ENCODE measurements at places on chromosomes 16 and 17.

GRCh38 chr17:75902406-75902805 lies 2.3 kb downstream of the MRPL38 start:
- no peak for DNase-seq

- DNase-seq = no peak
These were observed 138.5 kb upstream of the PIRT start for GRCh38 chr17:10976401-10976800.

DNA sequence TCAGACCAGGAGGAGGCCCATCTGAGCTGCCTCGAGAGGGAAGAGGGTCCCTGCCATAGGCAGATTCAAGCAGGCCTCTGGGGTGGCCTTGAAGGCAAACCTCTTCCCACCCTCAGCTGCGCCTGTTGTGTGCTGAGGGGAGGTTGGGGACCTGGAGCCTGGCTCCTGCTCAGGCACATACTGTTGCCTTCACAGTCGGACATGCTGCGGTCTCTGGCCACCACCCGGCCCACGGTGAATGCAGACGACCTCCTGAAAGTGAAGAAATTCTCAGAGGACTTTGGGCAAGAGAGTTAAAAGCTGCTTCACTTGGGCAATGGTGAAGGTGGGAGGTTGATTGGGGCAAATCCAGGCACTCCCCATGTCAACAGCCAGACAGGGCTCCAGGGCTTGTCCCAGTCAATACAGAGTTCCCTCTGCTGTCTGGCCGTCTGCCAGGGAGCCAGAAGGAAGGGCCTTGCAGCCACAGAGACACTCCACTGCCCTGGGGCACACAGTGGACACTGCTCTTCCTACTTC lies 6.3 kb downstream of the PDF start:
- DNase-seq = no peak

DNA sequence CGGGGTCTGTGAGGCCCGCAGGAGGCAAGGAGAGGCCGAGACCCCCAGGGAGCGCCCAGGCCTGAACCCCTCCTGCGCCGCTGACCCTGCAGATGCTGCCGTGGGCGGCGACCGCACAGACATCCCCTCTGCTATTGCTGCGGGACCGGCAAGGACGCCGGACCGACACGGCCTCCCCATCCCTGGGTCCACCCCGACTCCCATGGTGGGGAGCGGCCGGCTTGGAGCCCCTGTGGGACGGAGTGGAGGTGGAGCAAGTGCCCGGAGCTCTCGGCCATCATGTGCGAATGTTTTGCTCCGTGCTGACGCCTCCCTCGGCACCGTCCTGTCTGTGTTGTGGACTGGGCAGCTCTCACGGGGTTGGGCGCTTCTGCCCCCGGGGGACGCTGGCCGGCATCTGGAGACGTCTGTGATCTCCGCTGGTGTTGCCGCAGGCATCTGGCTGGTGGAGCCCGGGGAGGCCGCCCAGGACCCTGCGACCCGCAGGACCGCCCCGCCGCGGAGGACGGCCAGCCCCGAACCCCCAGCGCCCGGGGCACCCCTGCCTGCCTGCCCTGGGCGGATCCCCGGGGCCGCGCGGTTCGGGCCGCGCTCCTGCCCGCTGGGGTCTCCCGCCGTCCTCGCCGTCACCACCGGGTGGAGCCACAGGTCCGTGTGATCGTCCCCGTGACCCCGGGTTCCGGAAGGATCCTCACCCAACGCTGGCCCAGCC lies 12.8 kb upstream of the GNG13 start:
- no peak for DNase-seq

- DNase-seq = no peak
These were observed 9.8 kb downstream of the GABARAPL2 start for GRCh38 chr16:75575958-75576357.

GRCh38 chr16:20791923-20792612 lies 14.2 kb downstream of the ERI2 start:
- no peak for DNase-seq

DNA sequence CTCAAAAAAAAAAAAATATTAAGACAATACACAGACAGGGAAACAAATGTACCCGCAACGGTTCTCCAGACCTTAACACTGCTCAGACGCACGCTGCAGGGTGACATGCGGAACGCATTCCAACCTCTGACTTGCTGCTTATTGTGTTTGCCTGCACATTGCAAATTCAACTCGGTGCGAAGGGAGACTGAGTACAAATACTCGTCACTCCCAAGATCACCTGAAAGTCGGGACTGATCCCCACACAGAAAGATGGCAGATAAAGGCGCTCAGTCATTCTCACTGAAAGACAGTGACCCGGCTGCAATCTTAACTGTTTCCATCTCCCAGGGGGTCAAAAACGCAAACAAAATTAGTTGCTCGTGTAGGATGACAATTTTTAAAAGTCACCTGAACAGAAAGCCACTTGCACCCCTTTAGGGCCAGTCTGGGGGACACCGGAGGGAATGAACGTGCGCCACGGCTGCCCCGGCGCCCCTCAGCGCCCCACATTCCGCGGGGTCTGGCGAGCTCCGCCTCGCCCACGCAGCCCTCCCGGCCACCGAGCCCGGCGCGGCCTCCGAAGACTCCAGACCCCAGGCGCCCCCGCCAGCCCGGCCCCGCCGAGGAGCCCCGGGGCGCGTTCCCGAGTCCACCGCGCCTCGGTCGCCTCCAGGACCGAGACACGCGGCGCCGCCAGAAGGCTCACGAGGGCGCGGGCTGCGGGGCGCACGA lies 589 bp downstream of the CLCN7 start:
- no peak for DNase-seq

DNA sequence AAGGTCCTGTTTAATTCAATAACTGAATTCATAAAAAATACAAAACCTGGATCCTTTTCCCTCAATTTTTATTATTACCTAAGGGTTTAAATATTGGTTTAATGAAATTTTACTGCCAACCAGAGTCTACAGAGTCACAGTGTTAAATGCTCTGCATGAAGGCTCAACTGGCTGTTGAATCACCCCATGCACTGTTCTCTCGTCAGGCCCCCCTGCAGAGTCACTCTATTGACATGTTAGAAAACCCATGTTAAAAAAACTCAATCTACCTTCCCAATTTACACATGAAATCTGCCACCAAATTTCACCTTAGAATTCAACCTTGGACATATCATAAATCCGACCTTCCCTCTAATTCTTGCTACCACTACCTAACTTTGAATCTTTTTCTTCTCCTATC lies 43.3 kb upstream of the ULK2 start:
- no peak for DNase-seq

DNA sequence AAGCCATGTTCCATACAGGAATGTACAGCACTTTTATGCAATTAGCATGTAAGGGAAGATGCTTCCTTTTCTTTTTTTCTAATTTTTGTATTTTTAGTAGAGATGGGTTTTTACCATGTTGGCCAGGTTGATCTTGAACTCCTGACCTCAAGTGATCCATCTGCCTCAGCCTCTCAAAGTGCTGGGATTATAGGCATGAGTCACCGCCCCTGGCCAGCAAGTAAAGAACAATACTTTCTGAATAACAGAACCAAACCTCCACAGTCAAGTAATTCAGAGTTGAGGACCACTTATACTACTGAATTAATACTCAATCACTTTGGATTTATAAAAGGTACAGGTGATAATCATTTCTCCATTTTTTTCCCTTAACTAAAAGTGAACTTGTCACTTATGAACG lies 13.0 kb downstream of the C16orf87 start:
- DNase-seq = no peak

All from GM06990 (cell line).